ENCODE measurements at places on chromosomes 2 and 18.

DNA sequence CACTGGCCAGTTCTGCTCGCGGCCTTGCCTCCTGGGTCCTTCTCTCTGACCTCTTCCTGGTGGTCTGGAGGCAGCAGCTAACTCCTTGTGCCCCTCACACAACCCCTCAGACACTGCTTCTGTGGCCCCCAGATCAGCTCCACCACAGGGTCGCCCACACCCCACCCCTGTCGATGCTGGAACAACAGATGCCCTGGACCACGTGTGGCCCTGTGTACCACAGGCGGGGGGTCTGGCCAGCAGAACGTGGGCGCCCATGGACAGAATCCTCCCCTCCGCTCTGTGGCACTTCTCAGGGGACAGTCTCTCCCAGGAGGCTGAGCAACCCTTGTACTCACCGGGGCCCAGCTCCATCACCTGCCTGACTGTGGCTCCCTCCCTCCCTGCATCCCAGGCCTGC lies 245.6 kb downstream of the NDUFA10 start:
- DNase-seq: no peak

DNA sequence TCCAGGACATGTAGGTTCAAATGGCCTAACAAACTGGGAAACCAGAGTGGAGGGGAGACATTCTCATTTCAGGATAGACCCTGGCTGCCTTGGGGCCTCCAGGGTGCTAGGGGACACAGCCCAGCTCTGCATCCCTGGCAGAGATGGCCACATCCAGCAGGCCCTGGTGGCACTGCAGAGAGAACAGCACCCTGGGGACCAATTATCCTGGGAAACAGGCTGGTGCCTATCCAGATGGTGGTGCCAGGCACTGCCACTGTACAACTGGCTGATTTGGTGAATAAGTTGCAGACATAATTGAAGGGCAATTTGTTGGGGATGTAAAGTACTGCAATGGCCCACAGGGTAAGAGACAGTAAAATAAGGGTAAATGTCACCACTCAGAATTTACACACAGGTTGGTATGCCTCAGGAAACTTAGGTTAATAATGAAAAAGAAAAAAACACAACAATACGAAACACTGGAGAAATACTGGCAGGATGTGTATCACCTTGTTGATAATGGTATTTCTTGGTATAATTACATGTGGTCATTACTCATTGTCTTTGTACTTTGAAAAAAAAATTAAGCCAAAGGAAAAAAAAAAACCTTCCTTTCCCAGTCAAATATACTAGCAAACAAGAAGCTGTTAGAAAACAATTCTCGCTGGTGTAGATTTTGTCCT lies 12.8 kb upstream of the SFTPB start:
- no peak for DNase-seq

DNA sequence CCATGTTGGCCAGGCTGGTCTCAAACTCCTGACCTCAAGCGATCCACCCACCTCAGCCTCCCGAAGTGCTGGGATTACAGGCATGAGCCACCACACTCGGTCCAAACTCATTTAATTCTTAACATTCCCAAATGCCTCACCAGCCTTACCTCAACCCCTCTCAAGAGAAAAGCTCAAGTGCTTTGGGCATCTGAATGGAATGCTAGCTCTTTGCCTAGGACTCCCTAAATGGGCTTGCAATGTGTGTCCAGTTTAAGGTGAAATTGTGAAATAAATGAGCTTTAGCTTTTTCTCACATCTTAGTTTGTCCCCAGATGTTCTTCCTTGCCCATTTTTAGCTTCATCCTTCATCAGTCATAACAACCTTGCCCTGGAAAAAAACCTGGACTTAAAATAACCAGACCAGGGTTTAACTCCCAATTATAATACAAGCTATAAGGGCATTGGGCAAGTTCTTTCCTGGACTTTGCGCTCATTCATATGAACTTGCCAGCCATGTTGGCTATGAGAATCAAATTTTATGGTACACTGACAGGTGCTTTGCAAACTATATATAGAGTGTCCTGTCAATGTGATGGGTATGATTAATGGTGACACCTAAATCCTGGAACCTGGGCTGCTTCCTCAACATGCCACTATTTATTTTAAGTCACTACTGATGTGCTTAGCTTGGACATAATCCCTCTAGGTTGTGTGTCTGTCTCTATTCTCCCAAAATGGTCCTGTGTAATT lies 95.1 kb upstream of the SERPINE2 start:
- no peak for DNase-seq

DNA sequence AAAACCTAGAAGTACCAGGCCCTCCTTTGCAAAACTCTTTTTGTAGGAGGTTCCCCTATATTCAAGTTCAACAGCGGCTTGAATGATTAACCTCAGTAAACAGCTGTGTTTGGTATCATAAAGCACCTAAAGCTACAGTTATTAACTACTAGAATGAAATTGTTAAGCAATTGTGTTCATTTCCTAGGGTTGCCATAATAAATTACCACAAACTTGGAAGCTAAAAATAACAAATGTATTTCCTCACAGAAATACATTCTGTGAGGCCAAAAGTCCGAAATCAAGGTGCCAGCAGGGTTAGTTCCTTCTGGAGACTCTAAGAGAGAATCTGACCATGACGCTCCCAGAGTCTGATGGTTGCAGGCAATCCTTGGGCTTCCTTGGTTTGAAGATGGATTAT lies 202.1 kb upstream of the ACVR2A start:
- DNase-seq: no peak

DNA sequence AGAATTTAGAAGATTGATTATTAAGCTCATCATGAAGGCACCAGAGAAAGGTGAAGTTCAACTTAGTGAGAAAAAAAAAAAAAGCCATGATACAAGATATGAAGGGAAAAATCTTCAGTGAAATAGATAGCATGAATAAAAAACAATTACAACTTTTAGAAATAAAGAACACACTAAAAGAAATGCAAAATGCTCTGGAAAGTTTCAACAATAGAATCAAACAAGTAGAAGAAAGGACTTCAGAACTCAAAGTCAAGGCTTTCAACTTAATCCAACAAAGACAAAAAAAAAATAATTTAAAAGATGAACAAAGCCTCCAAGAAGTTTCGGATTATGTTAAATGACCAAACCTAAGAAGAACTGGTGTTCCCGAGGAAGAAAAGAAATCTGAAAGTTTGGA lies 105.5 kb downstream of the GRB14 start:
- no peak for DNase-seq

DNA sequence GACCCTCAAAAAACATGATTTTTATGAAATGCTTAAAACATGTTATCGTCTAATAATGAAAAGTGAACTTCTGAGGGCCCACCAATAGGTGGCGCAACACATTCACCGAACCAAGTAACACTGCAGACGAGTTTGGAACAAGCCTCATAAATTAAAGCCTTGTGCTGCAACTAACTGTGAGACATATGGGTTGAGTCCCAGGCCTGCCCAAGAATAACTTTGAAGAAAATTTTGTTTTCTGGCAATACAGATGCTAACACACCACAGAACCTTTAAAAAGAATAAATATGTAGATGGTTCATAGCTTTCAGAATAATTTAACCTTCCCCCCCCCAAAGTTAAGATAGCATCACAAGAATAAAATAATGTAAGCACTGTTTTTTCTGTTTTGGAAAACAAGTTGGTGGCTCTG lies 285.9 kb downstream of the RNF144A start:
- DNase-seq: peak; percentile 48

DNA sequence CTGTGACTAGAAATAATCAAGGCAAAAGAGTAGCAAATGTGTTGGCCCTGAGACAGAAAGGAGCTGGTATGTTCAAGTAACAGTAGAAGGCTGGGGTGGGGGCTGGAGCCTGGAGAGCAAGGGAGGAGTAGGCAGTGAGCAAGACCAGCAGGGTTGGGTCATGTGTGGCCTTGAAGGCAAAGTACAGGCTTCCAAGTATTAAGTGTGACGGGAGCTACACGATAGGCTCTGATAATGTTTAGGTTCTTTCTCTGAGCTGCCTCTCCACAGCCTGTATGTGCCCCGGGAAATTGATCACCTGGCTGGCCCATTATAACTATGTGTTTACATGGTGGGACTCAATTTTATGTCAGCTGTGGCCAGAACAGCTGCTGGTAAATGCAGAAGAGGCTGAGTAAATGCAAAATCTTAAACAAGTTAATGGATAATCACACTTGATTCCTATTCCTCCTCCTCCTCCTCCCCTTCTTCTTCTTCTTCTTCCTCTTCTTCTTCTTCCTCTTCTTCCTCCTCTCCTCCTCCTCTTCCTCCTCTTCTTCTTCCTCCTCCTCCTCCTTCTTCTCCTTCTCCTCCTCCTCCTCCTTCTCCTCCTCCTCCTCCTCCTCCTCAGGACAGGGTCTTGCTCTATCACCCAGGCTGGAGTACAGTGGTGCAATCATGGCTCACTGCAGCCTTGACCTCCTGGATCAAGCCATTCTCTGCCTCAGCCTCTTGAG lies 9.3 kb downstream of the IL1F10 start:
- DNase-seq: no peak

DNA sequence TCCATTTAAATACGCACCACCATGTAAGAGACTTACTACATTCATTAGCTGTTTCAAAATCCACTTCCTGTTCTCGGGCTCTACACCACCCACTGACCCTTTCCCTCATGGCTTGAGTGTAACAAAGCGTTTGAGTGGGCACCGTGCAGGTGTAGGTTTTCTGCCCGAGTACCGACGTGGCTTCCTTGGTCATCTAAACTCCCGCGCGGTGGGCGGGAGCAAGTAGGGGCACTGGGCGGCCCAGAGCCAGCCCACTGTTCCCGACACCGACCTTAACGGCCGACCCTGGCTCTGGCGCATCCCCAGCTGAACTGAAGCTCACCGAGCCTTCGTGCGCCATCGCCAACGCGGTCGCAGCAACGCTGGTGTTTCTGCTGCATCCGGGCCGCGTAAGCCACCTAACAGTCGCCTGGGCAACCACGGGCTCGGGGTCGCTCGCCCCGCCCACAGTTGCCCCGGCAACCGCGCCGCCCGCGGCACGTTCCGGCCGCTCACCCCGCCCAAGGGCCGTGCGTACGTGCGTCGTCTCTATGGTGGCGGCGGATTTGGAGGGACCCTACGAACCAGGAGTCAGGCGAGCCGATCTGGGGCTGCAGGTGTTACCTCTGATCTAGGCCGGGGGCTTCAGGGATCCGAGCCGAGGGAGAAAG lies at the start of the genes C2orf81 and WDR54:
C2orf81 (minus strand) TSS at position 399 of the 650 bp plus-strand sequence; CDS start at position 340, 59 bp downstream.
WDR54 (plus strand) TSS at position 510 of the 650 bp plus-strand sequence. CDS start 424 bp downstream, outside the sequence.
- DNase-seq: peak; percentile 93

DNA sequence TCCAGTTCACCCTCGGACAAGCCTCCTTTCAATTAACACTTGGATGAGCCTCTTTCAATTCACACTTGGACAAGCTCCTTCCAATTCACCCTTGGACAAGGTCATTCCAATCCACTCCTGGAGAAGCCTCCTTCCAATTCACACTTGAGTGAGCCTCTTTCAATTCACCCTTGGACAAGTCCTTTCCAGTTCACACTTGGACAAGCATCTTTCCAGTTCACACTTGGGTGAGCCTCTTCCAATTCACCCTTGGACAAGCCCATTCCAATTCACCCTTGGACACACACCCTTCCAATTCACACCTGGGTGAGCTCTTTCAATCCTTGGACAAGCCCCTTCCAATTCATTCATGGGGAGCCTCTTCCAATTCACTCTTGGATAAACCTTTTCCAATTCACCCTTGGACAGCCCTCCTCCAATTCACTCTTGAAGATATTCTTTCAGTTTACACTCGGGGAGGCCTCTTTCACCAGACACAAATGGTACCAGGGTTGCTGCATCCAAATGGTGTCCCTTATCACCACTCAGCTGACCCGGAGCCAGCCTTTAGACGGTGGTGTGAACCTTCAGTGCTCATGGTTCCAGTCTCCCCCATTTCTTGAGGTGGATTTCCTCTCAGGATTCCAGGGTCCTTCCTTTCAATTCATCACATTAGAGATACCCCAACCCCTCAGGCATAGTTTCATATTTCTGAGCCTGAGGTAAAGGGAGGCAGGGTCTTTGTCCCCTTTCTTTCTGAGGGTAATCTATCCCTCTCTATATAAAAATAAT lies 183.6 kb downstream of the SH3BP4 start:
- DNase-seq: no peak

DNA sequence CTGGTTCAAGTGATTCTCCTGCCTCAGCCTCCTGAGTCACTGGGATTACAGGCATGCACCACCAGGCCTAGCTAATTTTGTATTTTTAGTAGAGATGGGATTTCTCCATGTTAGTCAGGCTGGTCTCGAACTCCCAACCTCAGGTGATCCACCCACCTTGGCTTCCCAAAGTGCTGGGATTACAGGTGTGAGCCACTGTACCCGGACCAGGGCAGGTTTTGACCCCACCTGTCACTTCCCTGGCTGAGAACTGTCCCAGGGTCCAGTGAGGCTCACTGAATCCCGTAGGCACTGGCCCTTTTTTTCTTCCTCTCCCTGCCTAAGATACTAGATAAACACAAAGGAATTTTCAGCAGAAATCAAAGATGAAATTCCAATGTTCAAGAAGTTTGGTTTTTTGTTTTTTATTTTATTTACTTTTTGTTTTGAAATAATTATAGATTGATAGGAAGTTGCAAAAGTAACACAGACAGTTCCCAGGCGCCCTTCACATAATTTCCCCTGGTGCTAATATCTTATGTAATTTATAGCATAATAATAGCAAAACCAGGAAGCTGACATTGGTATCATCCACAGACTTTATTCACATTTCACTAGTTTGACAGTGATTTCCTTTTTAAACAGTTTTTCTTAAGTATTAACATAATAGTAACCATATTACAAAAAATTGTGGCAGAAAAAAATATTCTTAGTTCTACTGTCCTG lies 52.4 kb upstream of the B3GNT7 start:
- no peak for DNase-seq

DNA sequence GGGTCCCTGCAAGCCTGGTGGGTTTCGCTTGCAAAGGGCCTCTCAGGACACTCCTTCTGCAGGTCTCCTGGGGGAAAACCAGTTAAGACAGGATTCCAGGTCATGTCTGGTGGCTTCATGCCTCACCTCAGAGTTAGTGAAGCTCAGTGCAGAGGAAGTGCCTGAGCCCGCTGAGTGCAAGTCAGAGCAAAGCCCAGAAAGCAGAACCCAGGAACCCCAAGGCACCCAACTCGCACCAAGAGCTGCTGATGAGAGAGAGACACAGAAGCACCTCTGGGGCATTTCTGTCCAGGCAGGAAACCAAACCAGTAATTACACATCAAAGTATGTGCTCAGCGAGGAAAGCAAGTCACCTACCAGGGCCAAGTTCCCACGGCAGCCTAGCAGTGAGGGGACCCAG lies 78.4 kb downstream of the ARHGEF4 start:
- no peak for DNase-seq

GRCh38 chr2:63841254-63842022 lies at the start of gene UGP2:
TSS of gene UGP2 (plus strand) at chr2:63841896. CDS start at chr2:63842186, 290 bp downstream.
- peak; percentile 95 for DNase-seq

GRCh38 chr2:85705680-85706039 lies 11.5 kb downstream of the GNLY start:
- DNase-seq: peak; percentile 41

- no peak for DNase-seq
Measured at GRCh38 chr2:105739944-105740530, 4.7 kb upstream of the NCK2 start.

DNA sequence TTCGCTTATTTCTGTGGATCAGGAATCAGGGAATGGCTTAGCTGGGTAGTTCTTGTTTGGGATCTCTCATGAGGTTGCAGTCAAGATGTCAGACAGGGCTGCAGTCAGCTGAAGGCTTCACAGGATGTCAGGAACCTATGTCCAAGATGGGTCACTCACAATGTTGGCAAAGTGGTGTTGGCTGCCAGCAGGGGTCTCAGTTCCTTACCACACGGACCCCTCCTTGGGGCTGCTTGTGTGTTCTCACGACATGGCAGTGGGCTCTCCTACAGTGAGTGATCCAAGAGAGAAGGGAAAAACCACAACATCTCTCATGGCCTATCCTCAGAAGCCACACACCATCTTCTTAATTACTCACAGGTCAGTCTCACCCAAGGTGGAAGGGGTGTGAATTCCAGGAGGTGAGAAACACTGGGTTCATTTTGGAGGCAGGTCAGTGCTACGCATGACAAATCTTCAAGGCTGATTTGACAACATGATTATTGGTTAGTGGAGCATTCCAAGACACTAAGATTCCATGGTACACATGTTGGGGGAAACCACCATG lies 1.3 kb upstream of the ANTXR1 start:
- no peak for DNase-seq

Data from KBM-7 (cell line).